Bone marrow (tissue), 2 donors: ENCODE measurements at places on chromosomes 3 and 15.

DNA sequence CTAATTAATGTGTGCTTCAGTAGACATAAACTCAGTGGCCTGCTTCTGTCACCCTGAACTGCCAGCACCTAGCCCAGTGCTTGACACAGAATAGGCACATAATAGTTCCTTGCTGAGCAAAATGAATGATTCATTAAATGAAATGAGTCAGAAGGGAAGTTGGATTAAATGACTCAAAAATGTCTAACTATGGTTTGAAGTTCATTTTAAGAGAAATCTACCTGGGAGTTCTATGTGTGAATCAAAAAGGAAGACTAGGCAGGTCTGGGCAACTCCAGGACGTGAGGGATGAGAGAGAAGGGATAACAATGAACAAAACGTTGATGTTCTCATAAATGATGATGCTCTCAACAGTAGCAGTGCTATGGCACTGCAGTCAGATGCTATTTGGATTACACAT is 175.0 kb downstream of the CFAP20DC start:
- no peak for DNase-seq

DNA sequence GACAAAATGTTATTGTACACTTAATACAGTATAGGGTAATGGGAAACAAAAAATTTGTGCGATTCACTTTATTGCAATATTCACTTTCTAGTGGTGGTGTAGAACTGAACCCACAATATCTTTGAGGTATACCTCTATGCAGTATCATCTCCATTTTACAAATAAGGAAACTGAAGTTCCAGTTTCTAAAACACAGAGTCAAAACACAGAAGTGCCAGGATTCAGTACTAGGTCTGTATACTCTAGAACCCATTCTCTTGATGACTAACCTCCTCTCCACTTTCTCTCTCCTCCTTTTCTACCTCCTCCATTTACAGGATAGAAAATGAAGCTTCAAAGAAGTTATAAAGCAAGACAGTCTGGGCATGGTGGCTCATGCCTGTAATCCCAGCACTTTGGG is 62.2 kb downstream of the MB21D2 start:
- no peak for DNase-seq

- no peak for DNase-seq
Measured at GRCh38 chr15:58420579-58421043, 11.2 kb upstream of the LIPC start.

- DNase-seq = no peak
Measured at GRCh38 chr3:9246189-9246588, 3.3 kb downstream of the SRGAP3 start.

GRCh38 chr3:178075344-178075743 is 460.9 kb upstream of the KCNMB2 start:
- DNase-seq = no peak

- DNase-seq = no peak
Measured at GRCh38 chr15:101447561-101448071, 41.9 kb downstream of the PCSK6 start.

DNA sequence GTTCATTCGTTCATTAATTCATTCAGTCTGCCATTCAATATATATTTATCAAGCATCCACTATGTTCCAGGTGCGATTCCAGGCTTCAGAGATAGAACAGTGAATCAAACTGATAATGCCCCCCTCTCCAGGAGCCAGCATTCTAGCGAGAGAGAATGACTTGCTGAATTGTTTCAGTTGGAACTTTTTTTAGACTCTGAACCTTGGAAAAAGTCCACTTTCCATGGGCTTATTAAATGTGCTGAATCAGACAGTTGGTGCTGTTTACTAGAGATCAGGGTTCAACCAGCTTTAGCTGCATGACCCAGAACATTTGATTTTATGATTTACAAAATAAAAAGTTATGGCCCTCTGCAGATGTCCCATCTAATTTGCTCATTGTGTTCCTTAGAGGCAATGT is 213.2 kb downstream of the THSD4 start:
- DNase-seq = no peak

DNA sequence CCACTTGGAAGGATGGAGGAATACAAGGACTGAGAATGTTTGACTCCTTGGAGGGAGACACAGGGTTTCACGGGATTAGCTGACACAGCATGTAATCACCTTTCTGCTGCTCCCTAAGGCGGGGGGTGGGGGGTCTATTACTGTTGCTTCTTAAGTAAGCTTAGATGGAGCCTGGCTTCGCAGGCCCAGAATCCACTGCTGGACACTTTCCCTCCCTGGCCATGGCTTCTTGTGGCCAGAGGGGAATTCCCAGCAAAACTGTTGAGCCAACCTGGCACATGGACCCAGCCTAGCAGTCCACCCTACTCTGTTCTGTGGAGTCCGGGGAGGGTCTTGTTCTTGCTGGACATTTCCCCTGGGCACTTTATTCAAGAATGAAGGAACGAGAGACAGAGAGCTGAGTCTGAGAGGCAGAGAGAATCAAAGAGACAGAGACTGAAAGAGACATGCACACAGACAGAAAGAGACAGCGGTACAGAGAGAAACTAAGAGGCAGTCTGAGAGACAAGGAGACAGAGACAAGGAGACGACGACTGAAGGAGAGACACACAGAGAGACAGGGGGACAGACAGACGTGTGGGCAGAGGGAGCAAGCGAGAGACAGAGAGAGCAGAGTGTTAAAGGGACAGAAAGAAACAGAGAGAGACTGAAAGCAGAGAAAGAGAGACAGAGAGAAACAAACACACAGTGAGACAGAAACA is 55.6 kb upstream of the DLG1 start:
- DNase-seq = no peak
